ENCODE measurements at places on chromosomes 6 and 20.

DNA sequence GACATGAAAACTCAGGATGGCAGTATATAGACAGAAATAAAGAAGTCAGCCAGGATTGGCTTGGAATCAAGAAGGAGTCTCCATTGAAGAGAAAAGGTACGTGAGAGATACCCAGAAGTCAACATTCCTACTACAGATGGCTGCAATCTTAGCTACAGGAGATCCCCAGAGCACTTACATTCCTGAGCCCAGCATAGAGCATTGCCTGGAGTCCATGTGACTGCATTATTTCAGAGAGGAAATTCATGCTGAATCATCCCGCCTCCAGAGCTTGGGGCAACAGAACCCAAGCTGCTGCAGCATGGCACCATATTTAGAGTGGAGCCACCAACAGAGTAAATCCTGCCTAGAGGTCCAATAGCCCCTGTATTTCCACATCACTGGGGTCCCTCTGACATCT, 125.0 kb upstream of the GRIK2 start:
- no peak for DNase-seq

GRCh38 chr20:461254-462198, 807 bp downstream of the TBC1D20 start:
- DNase-seq, result no peak

DNA sequence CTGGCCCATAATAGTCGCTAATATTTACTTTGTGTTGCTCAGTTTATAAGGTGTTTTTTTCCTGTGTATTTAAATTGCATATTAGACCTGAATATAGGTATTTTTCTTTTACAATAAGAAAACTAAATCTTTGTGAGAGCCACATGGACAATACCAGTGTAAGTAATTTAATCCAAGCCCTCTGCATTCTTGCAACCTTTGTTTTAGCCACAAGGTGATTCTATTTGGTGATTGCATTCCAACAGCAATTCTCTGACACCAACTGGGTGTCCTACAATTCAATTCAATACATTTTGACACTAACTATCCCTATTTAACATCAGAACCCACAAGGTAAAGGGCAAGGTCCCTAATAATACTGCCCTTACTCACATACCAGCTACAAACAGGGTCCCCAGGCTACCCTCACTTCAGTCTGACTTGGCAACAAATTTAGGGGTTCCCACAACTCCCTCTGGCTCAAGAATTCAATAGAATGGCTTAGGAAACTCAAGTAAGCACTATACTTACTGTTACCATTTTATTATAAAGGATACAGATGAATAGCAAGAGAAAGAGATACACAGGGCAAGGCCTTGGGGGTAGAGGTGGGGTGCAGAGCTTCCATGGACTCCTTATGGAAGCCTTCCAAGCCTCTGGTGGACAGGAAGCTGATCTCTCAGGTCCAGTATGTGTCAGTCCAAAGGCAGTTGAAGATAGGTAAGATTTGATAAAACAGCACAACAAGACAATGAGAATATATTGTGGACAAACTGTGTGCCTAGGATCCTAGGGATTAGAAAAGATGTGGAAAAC, 169.3 kb downstream of the CD83 start:
- DNase-seq, result no peak

DNA sequence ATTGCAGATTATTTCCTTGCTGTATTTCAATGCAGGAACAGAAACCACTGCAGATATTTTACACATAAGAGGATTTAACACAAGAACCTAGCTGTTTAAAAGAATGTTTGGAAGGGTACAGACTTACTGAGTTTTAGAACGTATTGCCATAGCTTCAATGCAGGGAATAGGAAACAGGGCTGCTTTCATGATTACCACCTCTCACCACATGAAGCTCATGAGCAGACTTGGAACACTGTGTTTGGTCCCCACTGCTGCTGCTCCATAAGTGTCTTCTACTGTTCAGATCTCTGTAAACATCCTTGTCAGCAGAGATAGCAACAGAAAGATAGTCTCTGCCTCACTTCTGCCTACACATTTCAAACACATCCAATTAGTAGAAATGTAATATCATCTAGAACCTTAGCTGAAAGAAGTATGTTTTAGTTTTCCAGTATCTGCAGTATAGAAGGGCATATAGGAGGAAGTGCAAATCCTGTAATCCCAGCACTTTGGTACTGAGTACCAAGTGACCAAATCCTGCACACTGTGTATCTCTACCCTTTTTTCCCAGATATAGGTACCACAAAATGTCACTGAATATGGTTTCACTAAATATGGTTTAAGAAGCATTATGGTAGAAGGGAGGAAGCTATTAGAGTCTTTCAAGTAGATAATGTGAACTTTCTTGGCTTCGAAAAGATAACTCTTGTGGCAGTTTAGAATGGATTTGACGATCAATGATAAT, 51.9 kb downstream of the STXBP5 start:
- DNase-seq, result no peak

DNA sequence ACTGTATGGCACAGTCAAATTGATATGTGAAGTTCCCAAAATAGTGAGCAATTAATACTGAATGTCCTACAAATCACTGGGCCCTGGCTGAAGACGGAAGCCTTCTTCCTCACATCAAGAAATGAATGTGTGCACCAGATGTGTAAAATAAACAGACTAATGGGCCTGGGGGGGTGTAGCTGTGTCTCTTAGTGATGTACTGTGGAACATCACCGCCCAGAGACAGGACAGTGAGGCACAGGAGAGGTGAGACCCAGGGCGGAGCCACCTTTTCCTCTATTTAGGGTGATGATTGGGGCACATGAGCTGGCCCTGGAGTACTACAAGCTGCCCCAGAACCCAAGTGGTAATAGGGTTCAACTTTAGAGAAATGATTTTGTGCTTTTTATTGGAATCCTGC, 368.5 kb upstream of the ARID1B start:
- DNase-seq, result no peak

GRCh38 chr6:104326173-104327001, 533.3 kb downstream of the HACE1 start:
- no peak for DNase-seq

- DNase-seq, result no peak
These were observed 588.4 kb upstream of the CITED2 start for GRCh38 chr6:139962654-139963347.

GRCh38 chr6:2426561-2427340, 181.3 kb upstream of the GMDS start:
- no peak for DNase-seq

DNA sequence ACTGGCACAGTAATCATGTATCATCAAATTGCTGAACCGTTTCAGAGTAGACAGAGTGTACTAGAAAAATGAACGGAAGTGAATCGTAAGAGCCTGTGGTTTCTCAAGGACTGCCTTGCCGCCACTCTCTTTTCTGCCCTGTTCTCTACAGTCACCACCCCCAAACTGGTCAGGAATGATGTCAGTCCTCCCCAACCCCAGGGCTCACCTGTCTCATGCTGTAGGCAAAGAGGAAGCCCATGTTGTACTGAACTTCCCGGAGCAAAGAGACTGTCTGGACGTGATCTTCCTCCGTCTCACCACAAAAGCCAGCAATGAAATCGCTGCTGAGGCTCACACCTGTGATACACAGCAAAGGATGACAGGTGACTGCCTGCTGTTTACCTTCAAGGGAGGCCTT, 31.0 kb downstream of the CDK5RAP1 start:
- DNase-seq, result no peak

- peak; percentile 90 for DNase-seq
These were observed 95.1 kb upstream of the OLIG3 start for GRCh38 chr6:137589067-137589848.

GRCh38 chr20:23244916-23245552, 105.6 kb upstream of the NXT1 start:
- DNase-seq, result no peak

DNA sequence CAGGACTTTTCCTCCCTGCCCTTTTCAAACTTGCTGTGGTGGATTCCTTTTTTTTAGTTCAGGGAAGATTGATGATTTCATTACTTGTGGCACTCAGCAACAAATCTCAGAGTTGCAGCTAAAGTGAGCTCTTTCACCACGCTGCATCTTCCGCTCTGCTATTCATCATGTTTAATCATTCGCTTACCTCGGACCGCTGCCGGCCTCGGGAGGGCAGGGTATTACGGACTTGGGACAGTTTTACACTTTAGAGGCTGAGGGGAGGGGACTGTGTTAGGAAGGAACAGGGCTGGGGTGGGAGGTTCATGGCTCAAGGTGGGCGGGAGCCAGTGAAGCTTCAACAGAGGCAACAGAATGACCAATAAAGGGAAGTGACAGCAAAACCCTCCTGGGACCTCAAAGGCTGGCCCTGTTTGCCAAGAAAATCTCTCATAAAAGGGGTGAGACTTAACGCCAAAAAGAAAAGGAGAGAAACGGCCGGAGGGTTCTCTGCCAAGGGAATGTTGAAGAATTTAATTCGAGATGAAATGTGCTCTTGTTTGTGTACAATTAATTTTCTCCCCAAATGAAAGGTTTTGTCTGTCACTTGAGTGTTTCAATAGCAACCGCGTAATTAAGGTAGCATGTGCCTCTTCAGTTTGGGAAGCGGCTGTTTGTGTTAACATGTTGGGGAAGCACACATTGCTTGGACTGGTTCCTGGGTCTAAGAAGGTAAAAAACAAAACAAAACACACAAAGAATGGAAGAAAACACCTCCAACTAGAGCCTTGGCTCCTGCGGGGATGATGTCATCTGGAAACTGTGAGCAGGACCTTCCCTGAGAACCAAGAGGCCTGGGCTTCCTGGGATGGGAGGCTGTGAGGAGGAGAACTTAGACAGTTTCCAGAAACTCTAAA, 72.5 kb upstream of the SULF2 start:
- DNase-seq, result no peak

GRCh38 chr6:74651948-74652842, 553.7 kb downstream of the COL12A1 start:
- DNase-seq, result no peak

DNA sequence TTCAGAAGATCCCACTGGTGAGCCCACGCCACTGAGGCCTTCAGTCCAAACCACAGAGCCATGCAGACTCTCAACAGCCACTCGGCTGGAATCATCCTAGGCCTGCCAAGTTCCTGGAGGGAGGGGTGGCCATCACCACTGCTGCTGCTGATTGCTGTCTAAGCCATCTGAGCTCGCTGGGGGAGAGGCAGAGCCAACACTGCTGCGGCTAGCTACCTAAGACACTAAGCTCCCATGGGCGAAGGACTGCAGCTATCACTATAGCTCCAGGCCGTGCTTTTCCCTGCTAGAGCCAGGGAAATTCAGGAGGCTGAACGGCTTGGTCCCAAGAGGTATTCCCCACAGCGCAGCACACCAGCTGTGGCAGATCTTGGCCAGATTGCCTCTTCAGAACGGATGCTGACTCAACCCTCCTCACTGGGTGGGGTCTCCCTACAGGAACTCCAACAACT, 73.6 kb downstream of the TBC1D32 start:
- no peak for DNase-seq

DNA sequence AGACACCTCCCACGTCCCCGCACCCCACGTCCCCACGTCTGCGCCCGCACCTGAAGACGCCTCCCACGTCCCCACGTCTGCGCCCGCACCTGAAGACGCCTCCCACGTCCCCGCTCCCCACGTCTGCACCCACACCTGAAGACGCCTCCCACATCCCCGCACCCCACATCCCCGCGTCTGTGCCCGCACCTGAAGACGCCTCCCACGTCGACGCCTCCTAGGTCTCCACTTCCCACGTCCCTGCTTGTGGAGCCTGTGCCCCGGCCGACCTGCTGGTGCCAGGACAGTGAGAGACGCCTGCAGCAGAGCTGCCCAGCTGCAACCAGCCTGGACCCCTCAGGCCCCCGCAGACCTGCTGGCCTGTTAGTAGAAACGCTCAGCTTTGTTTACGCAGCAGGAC, 22.6 kb downstream of the ANKRD60 start:
- DNase-seq, result no peak

DNA sequence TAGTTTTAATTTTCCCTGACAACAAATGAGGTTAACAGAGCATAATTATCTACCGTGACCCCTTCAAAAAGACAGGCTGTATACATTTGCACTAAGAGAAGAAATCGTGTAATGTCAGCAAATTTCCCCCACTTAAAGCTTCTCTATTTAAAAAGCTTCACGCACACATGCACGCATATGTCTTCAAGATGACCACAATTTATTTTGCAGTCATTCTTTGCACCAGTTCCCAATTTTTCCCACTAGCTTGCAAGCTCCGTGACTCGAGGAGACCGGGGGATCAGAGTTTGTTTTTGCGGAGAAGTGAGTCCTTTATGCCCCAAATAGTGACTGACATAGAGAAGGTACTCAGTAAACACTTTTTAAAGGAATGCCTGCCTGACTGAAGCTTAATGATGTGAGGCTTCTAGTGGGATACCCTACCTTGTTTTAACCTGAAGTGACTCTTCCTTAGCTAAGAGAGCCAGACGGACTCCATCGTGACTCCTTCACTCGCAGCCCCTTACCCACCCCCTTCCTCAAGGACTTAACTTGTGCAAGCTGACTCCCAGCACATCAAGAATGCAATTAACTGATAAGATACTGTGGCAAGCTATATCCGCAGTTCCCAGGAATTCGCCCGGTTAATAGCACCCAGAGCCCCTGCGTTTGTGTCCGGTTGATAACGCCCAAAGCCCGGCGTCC, 9.3 kb upstream of the NQO2 start:
- DNase-seq, result no peak

DNA sequence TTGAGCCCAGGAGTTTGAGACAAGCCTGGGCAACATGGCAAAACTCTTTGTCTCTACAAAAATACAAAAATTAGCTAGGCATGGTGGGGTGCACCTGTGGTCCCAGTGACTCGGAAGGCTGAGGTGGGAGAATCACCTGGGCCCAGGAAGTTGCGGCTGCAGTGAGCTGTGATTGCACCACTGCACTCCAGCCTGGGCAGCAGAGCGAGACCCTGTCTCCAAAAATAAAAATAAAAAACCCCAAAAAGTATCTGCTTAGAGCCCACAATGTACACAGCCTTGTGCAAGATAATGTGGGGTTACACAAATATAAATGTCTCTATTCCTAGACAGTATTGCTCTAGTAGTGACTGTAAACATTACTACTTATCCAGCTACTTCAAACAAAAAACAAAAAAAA, 5.9 kb downstream of the ESF1 start:
- DNase-seq, result no peak

DNA sequence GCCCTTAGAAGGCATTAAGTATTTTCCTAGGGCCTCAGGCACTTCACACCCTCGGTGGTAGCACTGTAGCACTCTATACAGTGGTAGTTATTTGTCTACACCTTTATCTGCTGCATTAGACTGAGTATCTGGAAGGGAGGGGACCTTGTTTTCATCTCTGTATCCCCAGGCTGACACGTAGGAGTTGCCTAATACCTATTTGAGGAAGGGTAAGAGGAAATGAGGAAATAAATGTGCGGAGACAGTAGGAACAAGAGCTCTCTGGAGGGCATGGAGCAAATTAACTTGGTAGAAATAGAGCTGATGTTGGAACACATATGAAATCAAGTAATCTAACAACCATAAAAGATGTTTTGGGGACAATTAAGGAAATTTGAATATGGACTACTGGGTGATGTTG, 3.9 kb downstream of the CNPY3 start:
- DNase-seq, result no peak
